ENCODE measurements at places on chromosomes 12 and 14. TPM values are rescaled to one million over a fixed set of nuclear protein-coding genes. Genes with fewer than 3 reads are reported as not detected.

NOVA1 gene
- 5.1 TPM for total RNA-seq

DNA sequence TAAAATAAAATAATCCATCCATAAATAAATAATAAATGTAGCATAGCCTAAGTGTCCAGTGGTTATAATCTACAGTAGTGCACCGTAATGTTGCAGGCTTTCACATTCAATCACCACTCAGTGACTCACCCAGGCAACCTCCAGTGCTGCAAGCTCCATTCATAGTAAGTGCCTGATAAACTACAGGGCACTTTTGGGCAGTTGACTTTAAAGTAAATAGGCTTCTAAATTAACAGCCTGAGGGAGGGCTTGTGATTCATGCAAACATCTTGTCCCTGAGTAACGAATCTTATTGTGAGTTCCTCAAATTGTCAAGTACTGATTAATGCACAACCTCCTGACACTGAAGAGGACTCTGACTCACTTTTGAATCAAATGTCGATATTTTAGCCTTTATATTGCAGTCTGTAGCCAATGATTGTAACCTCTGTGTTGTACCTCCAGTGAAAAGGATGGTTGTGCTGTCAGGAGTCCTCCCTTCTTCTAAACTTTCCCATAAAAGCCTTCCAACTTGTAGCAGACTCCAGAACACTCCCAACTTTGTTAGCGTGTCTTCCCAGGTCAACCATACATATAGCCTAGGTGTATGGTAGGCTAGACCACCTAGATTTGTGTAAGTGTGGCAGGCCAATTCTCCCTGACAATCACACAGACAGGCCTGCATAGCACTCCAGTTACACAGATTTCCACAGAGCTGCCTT, 55.0 kb upstream of the BICD1 start:
- peak; percentile 93 for DNase-seq

- DNase-seq: no peak
These were observed 19.7 kb upstream of the TDRD9 start for GRCh38 chr14:103908580-103908979.

CYP46A1 gene
- total RNA-seq: under 0.01 TPM

USP5 gene
- total RNA-seq: 69.9 TPM

DNA sequence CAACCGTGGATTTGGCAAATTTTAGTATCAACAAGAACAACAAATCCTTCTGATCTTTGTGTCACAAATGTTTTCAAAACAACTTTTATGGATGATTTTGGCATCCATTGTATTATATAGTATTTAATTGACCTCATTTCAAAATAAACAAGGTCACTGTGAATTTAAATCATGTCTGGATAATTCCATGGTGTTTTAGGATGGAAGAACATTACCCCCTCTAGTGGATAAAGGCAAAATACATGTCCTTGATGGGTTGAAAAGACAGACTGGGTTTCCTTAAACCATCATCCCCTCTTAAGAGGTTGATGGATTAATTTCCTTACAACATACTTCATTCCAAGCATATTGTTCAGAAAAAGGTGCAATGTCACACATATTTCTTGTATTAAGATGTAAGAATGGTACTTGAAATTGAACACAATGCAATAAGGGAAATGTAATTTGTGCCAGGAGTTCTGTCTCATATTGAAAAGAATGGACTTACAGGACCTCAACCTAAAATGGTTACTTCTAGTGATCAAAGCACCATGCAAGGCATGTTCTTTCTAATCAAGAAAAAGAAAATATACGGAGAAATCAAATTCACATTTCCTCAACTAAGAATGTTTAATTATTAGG, 352.0 kb downstream of the BCAT1 start:
- peak; percentile 77 for DNase-seq

DNA sequence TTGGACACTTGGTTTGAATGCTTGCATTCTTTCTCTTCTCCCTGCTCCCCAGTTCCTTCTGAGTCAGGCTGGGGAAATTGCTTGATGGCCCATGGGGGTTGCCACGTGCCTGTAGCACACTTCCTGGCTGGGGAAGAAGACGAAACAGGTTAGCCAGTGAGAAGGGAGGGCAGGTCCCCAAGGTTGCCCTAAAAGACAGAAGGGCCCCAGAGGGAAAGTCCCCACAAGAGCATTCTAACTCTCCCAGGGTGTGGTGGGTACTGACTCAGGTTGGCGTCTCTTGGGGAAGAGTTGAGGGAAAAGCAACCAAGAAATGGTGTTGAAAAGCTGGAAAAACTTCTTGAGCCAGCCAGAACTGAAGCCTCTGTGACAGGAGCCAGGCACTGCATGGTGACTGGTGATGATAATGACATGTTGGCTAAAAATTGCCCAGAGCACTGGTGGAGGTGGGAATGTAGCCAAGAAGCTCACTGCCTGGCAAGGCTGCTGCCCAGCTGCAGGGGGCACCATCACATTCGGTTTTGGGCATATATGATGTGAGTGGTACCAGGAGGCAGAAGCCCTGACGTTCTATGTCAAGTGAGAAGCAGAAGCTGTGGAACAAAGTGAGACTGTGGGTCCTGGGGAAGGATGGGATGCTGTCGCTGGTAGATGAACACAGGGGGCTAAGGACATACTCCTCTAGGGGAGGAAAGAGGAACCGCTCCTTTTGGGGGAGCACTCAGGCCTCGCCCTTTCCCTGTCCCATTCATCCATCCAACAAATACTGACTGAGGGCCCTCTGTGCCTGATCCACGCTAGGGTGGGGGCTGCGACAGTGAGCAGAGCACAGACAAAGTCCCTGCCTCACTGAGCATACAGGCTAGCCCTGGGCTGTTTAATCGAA, 8.1 kb upstream of the RABGGTA start:
- DNase-seq: no peak
